ENCODE measurements at places on chromosomes 16 and 17.

GRCh38 chr16:68368301-68368888 is 57.6 kb downstream of the PRMT7 start:
- no peak for DNase-seq

GRCh38 chr17:10698096-10698818 is 863 bp downstream of the ADPRM start:
- DNase-seq: no peak

- DNase-seq: no peak
Measured at GRCh38 chr17:35372846-35373533, 431 bp downstream of the SLFN11 start.

DNA sequence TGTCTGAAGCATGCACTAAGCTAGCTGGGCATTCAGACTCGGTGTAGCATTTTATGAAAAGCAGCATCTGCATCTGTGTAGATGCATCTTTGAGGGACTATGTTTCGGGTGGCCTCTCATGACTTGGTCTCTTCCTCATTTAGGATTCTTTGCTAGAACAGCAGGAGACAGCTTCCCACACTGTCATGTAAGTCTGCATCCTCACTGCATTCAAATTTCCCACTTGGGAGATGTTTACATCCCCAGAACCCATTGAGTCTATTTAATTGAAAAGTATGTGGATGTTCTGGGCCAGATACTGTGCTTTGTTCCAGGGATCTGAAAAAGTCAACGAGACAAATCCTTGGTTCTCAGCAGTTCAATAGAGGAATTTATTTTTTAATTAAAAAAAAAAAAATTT is 198.6 kb upstream of the EEF2KMT start:
- no peak for DNase-seq

DNA sequence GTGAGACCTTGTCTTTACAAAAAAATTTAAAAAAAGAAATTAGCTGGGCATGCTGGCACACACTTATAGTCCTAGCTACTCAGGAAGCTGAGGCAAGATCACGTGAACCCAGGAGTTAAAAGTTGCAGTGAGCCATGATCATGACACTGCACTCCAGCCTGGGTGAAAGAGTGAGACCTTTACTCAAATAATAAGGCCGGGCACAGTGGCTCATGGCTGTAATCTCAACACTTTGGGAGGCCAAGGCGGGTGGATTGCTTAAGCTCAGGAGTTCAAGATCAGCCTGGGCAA is 11.5 kb upstream of the RIPOR1 start:
- DNase-seq: no peak

DNA sequence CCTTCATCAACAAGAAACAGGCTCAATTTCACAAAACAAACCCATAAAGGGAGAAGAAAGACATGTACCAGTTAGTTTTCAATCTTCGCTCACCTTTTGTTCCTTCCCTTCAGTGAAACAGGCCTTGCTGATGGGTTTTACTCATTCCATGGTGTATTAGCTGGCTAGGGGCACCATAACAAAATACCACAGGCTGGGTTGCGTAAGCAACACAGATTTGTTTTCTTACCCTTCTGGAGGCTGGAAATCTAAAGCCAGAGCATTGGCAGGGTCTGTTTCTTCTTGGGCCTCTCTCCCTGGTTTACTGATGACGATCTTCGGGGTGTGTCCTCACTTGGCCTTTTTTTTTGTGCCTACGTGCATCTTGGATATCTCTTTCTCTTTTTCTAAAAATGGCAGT is 383.4 kb upstream of the RBFOX1 start:
- no peak for DNase-seq

DNA sequence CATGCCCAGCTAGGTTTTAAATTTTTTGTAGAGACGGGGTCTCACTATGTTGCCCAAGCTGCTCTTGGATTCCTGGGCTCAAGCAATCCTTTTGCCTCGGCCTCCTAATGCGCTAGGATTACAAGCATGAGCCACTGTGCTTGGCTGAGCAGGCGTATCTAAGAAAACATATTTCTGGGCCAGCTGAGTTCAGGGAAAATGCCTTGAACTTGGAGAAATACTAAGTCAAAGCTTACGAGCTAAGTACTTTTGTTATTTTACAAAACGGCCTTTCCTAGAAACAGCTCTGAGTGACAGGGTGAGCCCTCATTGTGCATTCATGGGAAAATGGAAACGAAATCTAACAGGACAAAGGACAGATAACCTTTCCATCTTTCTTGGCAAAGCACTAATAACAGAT is 24.7 kb downstream of the DNAI2 start:
- no peak for DNase-seq

GRCh38 chr16:27792486-27793248 is 242.7 kb downstream of the KATNIP start:
- DNase-seq: no peak

DNA sequence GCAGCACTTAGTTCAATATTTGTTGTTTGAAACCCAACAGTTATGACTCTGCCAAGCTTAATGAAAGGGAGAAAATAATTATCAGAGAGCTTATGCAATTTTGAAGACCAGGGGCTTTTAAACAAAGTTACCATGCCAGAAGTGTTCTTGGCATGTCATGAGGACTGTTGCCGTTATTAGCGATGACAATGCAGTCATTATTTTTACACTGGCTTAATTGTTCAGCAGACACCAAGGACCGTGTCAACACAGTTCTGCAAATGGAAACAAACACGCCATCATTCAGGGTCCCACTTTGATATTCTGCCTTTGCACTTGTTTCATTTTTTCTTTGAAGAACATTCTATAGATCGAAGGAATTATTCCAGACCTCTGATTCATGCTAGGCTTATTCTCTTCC is 518.5 kb downstream of the CDH13 start:
- DNase-seq: no peak

GRCh38 chr17:13099089-13099735 is 81.4 kb upstream of the ELAC2 start:
- no peak for DNase-seq

GRCh38 chr16:14015948-14016347 is 55.2 kb upstream of the MRTFB start:
- DNase-seq: no peak

DNA sequence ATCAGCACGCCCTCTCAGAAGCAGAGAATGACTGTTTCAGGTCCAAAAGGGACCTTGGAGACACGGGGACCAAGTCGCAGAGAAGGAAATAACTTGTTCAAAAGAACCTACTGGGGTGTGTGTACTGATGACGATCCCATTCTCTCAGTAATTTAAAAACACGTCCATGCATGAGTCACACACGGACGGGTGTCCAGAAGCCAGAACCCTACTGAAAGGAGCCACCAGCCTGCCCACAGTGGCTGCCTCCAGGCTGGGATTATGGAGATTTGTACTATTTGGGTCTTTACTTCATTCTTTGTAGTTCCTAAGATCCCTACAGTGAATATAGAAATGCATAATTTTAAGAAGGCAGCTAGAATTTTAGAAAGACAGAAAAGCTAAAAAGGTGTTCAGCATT is 27.8 kb downstream of the TMEM204 start:
- no peak for DNase-seq

DNA sequence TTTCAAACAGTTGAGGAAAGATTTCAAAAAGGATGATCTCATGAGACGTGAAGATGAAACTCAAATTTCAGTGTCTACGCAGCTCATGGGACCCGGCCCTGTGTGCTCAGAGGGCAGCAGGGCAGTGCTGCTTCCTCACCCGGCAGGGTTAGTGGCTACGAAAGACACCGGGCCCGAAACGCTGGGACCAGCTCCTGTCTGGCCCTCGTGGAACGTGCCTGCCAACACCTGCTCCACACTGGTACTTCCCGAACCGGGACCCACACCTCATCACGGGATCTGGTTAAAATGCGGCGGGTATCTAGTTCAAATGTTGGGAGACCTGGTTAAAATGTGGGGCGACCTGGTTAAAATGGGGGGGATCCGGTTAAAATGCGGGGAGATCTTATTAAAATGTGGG is 18.7 kb downstream of the DNASE1 start:
- DNase-seq: no peak

DNA sequence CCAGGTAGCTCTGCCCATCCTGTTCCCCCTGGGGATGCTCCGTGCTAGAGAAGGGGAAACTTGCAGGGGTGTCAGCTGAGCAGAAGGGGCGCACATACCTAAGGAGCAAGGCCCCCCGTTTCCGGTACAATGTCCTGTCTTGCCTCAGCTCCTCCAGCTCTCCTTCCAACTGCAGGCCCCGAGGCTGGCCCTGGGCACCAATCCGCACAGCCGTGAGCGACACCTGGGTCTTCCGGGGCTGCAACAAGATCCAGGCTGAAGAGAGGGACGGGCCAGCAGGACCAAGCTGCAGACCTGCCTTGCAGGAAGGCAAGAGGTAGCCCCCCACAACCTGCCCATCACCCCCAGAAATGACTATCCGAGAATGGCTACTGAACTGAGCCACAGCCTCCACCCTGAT is 102.6 kb downstream of the RMI2 start:
- DNase-seq: no peak
